ENCODE measurements at places on chromosomes 7 and 10. TPM values are rescaled to one million over a fixed set of nuclear protein-coding genes. Genes with fewer than 3 reads are reported as not detected.

DNA sequence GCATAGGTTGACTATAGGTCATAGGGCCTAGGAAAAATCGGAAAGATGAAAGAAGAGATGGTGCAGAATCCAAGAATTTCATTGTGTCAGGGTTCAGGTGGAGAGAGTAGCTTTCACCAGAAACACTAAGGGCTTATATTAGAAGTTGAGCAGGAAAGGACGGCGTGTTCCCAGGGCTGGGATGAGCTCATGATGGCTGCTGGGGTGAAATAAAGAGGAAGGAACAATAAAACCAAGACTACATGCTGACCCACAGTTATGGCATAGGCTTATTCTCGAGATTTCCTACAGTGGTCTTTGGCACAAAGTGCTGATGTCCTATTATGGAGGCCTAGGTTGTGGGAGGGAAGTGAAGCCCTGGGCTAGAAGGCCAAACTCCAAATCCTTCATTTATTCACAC is 195.8 kb downstream of the PTEN start:
- no peak for DNase-seq

DNA sequence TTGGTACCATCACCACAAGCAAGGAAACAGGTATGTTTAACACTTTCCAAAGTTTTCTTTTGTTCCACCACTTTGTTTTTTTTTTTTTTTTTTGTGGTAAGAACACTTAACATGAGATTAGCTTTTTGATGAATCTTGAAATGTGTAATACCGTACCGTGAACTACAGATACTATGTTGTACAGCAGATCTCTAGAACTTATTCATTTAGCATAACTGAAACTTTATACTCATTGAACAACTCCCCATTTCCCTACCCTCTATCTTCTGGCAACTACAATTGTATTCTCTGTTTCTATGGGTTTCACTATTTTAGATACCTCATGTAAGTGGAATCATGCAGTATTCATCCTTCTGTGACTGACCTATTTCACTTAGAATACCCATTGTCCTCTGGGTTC is 162.7 kb upstream of the ITGB1 start:
- DNase-seq, result no peak

DNA sequence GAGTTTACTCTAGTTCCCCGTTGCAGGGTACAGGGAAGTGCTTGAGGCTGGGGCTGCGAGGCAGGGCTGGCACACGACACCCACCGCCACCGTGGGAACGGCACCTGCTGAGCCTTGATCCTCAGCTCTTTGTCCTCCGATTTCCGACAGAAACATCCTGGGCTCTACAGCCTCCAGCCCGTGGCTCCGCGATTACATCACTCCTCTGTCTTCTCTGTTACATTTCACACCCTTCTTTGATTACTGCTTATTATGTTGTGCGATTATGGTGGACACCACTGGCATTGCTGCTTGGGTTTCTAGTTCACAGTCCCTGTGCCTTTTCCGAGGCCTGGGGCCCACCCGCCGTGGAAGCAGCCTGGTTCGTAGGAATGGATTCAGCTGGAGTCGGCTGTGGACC is 26.9 kb downstream of the FKBP6 start:
- DNase-seq, result no peak

DNA sequence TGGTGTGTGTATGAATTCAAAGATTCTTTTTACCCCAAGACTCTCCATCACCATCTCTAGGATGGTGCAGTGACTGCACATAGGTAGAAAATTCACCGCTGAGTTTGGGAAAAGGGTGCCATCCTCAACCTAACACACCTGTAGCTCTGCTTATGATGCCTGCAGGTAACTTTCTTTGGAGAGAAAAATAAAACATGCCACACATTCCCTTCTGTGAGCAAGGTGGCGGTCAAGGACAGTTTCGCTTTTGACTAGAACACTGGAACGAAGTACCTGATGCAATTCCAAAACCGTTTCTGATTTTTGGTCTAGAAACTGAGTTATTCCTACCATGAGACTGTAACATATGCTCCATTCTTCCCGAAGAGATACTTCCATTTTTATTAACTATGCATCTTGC is 205.6 kb downstream of the FGFR2 start:
- DNase-seq, result no peak

- no peak for DNase-seq
Measured at GRCh38 chr10:129465796-129466702, 992 bp upstream of the MGMT start.

DNA sequence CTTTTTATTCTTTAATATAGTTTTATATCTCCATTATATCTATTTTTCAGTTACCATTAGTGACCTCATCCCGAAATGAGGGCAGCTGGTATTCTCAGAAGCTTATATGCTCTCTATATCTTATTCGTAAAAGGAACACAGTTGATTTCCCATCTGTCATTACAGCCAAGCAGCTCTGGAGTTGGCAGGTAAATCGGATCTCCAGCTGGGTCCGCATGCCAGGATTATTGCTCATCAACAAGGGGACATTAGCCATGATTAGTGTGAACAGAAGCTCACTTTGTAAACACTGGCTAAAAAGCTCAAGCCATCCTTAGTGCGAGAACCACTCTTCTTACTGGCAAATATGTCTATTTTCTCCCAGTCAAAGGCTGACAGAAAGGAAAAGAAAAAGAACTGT is 180.3 kb downstream of the NPSR1 start:
- DNase-seq, result no peak

- DNase-seq, result no peak
Measured at GRCh38 chr7:84637568-84638338, 443.2 kb upstream of the SEMA3A start.

DNA sequence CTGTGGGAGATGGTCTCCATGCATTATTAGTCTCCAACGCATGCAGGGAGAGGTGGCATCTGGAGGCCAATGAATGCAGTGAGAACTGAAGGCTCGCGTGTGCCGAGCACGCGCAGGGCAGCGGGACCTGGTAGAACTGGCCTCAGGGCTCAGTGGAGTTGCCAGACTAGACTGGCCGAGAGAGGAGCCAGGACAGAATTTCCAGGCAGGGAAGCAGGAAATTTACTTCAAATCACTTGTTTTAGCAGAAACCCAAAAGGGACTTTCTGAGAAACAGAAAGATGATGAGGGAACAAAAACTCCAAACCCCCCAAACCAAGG is 311.0 kb upstream of the IMMP2L start:
- no peak for DNase-seq

DNA sequence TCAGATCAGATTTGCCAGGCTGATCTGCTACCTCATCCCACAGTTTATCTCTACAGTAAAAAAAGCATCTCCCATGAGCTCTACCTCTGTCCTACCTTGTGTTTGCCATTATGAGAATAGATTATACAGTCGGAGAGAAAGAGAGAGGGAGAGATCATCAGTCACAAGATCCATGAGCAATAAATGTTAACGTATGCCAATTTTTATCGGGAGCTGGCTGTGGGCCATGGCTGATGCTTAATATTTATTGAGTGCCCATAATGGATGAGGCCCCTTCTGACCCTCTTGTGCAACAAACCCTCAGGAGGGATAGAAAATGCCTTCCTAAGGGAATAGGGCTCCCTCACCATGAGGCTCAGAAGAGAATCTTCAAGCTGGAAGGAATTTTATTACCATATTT is 52.8 kb downstream of the C10orf90 start:
- no peak for DNase-seq

DNA sequence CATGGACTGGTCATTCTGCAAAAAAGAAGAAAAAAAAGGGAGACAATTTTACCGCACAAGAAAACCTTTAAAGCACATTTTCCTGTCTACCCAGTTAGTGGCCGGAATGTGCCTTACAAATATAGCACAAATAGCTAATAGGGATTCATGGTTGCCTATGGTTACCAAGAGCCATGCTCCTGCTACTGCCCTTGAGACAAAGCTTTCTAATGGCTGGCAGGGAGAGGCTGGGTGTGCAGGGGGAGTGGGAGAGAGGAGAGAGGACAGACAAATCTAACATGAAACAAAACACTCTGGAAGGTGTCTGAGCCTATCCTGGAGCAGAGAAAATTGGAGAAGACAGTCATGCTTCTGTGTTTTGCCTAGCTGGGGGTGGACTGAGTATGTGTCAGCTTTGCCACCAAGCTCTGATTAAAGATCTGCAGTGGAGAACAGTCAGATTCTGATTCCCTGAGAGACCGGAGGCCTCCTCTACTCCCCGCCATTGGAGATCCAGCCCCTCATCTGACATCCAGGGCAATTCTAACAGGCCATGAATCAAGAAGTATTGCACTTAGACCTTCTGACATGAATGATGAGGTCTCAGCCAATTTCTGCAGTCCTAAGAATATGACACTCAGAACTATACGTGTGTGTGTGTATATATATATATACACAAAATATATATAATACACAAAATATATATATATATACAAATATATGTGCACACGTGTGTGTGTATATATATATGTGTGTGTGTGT is 80.2 kb downstream of the PRTFDC1 start:
- no peak for DNase-seq

DNA sequence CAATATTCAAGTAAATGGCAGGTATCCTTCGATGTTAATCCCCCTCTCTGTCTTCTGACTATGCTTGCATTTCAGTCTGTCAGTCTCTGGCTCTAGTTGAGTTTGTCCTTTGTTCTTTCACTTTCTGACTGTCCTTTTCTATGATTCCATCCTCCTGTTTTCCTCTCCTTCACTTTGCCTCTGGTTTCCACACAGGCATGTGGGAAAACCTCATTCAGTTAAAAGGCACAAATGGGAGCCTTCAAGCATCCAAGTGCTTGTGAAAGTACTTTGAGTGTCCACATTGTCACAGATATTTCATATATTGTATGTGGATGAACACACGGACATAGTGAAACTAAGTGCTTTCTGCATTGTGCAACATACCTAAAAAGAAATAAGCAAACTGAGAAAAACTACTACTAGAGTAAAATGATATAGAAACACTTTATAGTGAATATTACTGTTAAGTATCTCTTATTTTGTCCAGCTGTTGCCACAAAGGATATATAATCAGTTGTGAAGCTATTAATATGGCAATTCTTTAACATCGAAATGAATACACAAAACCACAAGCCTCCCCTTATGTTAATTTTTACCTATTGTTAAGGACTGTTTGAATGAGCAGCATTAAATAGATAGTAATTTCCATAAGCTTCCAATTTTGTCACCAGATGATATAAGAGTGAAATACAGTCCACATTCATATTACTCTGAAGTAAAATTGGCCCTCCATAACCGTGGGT is 71.7 kb downstream of the NRBF2 start:
- DNase-seq, result no peak

DNA sequence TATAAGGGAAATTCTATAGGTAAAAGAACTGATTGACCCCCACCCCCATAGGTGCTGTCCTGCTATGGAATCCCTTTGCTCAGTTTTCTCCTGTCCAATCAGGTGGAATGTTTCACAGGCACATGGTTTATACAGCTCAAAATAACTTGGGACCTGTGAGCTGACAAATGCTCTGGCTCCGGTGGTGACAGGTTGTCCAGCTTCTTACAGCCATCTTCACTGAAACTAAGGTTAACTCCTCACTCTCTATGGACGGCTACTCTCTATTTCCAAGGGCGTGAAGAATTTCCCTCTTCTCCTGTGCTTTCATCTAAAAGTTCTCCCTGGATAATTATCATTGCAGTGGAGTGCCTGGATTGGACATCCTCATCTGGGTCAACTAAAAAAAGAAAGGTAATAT is at the start of gene MYPN:
TSS of gene MYPN (plus strand) at position 158 of the 400 bp plus-strand sequence. CDS start 11,951 bp downstream, outside the sequence.
- DNase-seq, result no peak

DNA sequence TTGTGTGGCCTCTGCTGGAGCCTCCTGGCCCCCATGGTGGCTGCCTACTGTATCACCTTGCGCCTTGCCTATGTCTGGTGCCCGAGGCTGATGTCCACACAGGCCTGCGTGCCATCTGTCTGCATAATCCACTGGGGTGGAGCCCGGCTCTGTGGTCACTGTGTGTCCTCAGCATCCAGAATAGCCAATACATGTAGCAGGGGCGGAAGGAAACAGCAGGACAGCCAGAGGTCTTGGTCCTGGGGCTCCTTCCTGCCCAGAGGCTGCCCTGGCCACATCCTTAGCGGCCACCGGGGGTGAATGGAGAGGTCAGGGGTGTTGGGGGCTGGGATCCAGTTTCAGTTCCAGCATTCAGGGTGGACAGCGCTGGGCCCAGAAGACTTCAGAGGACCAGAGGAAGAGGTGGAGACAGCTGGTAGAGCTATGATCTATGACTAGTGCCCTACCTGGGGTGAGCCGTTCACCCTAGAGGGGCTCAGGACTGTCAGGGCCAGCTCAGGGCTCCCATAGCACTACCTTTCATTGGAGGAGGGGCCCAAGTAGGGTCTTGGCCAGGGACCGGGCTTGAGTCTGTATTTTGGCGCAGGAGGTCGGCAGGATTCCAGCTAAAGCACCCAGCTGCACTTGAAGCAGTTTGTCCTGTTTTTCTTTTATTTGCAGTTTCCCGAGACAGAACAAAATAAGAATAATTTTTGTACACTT is 15.9 kb downstream of the YKT6 start:
- DNase-seq, result no peak

GRCh38 chr7:154844499-154844898 is 158.4 kb downstream of the PAXIP1 start:
- DNase-seq, result no peak

GRCh38 chr7:103764901-103765300 is 224.6 kb downstream of the RELN start:
- no peak for DNase-seq

- no peak for DNase-seq
Measured at GRCh38 chr7:92758796-92759431, 77.5 kb downstream of the CDK6 start.

DNA sequence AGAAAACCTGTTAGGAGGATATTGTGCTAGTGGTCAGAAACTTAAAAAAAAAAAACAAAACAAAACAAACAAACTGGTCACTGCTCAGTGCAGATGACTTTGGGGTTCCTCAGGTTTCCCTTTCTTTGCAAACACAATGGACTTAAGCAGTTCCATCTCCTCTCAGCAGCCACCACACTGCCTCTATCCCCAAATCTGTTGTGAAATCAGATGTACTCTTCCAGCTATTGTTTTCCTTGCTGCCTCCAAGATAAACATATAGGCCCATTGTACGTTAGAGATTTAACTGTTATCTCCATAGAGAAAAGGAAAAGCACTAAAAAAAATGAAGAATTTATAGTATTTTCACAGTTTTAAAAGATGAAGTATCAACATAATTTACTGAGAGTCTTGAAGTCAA is 147.1 kb downstream of the MPP7 start:
- no peak for DNase-seq

The CFTR gene
- 95.2 TPM for total RNA-seq

The ITIH2 gene
- 1.1 TPM for total RNA-seq

The FRMD4A gene
- total RNA-seq, result 55.4 TPM

The KIAA1217 gene
- total RNA-seq, result 44.0 TPM

The AMZ1 gene
- 0.35 TPM for total RNA-seq
